Mucosa of descending colon (tissue), 3 donors: ENCODE measurements at places on chromosomes 1 and 21. TPM values are rescaled to one million over a fixed set of nuclear protein-coding genes. Genes with fewer than 3 reads are reported as not detected.

- no peak for DNase-seq
Measured at GRCh38 chr1:112247961-112248360, 148.1 kb upstream of the CTTNBP2NL start.

DNA sequence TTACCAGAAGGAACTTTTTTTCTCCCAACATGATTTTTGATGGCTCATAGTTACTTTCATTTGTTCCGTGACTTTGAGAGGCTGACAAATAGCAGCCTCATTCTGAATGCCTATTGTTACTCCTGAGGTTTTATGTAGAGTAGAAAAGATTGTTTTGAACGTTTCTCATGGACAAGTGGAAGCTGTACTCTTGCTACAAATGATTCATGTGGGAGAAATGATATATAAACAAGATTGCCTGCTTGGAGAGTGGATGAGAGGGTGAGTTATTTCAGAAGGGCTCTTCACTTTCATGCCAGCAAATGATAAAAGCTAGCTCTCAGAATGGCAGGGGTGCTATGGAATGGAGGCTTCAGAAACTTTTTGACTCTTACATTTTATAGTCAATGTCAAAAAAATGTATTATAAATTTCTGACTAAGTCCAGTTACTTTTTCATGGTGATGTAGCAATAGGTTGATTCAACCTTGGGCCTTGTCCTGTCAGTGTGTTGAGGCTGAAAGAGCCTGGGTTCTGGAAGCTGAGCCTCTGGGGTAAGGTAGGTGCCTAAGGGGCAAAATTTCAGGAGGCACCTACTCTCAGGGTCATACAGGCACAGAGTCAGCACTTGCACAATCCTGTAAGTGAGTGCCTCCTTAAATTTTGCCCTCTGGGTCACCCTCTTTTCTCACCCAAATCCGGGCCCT, 19.4 kb downstream of the JUN start:
- no peak for DNase-seq

DNA sequence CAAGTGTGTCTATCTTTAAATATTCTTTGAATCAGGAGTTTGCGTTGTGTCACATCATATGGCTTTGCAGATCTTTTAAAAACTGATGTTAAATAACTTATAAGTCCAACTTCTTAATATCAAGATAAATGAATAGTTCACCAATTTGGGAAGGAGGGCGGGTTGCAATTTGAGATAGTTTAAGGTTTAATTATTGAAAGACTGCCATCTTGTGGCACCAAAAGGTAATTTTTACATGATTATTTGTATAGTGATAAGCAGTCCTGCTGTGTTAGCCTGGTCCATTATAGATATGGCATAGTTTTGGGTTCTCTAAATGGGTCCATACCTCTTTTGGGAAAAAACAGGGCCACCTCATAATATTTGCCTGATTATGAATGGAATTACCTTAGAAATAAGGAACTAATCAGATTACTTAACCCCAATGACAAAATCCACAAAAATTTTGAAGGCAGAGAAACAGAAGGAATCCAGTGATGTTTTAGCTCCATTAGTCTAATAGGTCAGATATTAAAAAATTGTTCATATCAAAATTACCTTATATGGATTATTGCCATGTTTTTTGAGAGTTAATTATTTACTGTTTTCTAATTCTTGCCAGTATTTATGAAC, 64.3 kb downstream of the PRKAA2 start:
- DNase-seq: no peak

The RHBG gene
- total RNA-seq: not detected

DNA sequence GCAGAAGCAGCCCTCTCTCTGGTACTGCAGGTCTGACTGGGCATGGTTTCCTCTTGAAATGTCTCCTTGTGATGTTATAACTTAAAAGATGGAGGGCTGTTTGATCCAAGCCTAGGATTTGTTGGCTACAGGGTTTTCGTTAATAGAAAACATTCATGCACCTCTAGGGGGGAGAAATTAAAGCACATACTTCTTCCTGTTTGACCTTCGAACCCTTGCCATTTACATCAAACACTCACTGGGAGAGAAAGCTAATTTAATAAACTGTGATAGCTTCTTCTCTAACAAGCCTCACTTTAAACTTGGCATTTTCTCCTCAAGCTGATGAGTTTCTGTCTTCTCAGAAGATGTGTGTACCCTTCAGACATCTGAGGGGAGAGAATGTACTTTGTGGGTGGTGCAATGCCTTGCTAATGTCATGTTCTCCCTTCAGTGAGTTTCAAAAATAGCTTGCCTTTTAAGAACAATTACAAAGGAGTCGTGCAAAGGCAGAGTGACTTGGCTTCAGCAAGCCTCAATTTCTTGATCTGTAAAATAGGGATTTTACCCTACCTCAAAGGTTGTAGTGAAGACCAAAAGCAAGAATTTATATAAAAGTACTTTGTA, 20.4 kb downstream of the CACHD1 start:
- DNase-seq: no peak

GRCh38 chr1:203590603-203591002, 36.0 kb upstream of the ATP2B4 start:
- no peak for DNase-seq

- no peak for DNase-seq
Measured at GRCh38 chr1:33459691-33460090, 12.8 kb upstream of the ZSCAN20 start.

DNA sequence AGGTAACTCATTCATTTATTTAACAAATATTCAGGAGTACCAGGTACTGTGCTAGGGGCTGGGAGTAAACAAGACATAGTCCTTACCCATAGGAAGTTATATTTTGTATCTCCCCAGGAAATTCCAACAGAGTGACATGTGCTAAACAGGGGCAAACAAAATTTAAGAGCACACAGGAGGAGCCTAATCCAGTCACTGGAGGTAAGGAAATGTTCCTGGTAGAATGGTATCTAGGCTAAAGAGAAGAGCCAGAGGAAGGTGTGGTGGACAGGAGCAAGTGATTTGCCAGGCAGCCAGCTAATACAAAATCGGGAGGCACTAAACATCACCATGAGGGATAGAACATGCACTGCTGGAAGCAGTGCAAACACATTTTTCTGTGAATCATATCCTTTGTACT, 10.4 kb downstream of the TEX38 start:
- no peak for DNase-seq

- DNase-seq: no peak
Measured at GRCh38 chr1:211632808-211633523, 42.5 kb downstream of the NEK2 start.

- no peak for DNase-seq
Measured at GRCh38 chr1:32216566-32216965, 5.6 kb downstream of the TMEM234 start.

- DNase-seq: no peak
Measured at GRCh38 chr1:96236156-96236739, 485.3 kb upstream of the PTBP2 start.

The DCST1 gene
- total RNA-seq: 0.19 TPM

The BSND gene
- not detected for total RNA-seq

The CFHR3 gene
- not detected for total RNA-seq

- DNase-seq: no peak
Measured at GRCh38 chr1:113860891-113861290, 10.6 kb downstream of the PTPN22 start.

The IL12RB2 gene
- 1.7 TPM for total RNA-seq
